ENCODE measurements at places on chromosomes 6 and 20.

DNA sequence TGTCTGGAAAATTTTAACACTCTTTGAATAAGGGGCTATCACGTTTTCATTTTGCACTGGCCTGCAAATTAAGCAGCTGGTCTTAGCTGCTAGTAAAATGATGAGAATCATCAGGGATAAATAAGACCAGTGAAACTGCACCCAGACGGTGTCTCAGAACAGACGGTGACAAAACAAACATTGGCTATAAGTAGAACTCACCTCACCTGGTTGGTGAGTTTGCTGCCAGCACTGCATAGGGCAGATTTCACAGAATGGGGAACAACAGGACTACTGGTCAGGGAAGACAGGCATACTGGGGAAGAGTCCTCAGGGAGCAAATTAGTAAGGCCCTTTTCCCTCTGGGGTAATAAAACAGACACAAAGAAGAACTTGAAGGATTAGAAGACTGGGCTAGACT lies 175.9 kb upstream of the CITED2 start:
- no peak for DNase-seq

- DNase-seq: no peak
These were observed 70.4 kb downstream of the COL12A1 start for GRCh38 chr6:75135450-75135849.

- DNase-seq: no peak
These were observed 441.7 kb upstream of the JARID2 start for GRCh38 chr6:14804001-14804784.

DNA sequence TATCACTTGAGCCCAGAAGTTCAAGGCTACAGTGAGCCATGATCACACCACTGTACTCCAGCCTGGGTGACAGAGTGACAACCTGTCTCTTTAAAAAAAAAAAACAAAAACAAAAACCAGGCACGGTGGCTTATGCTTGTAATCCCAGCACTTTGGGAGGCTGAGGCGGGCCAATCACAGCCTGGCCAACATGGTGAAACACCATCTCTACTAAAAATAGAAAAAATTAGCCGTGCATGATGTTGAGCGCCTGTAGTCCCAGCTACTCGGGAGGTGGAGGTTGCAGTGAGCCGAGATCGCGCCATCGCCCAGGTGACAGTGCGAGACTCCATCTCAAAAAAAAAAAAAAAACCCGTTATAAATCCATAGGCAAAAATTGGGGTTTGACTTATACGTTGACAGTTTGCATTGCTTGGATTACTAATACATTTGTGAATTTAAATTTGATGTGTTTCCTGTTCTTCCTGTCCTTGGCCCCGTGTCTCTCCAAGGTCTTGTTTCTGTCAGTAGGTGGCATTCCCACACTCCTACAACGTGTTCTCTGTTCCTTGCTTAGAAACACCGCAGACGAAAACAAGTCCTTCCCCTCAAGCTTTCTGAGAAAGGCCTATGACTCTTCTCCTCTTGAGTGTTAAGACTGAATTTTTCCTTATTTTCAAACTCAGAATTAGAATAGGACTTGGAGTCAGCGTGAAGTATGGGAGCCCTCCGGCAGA lies 147.0 kb downstream of the DTNBP1 start:
- no peak for DNase-seq

DNA sequence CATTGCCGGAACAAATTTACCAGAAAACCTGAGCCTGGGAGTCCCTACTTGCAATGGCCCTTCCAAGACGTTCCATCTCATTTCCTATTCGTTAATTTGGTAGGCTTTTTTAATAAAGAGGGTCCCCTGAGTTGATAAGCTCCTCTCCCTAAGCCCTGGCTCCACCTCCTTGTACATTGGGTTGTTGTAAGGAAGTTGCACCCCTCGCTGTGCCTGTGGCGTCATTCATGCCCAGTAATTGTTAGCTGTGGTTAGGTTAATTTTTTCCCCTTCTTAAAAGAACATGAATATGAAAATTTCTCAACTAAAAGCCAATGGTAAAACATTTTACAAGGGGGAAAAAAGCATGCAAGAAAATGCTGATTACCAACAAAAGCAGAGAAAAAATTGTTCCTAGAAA lies 91.9 kb downstream of the SLC24A3 start:
- DNase-seq: no peak

Data from NCI-H2171 (cell line).